ENCODE measurements at places on chromosomes 5 and 9. TPM values are rescaled to one million over a fixed set of nuclear protein-coding genes. Genes with fewer than 3 reads are reported as not detected.

GRCh38 chr9:16794871-16795639 lies 75.4 kb downstream of the BNC2 start:
- no peak for DNase-seq

GRCh38 chr5:33833237-33833575 lies 58.6 kb downstream of the ADAMTS12 start:
- no peak for DNase-seq

DNA sequence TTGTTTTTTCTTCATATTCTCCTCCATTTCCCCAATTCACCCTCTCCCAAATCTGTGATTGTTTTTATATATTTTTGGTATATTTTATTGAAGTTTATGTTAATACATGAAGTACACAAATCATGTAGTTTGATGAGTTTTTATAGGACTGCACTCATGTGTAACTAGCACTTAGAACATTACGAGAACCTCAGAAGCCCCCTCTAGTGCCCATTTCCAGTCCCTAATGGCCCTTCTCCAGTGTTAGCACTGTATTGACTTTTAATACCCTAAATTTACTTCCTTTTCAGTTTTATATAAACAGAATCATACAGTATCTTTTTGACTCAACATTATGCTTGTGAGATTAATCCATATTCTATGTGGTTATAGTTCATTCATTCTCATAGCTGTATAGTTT lies 18.5 kb upstream of the FKTN start:
- no peak for DNase-seq

DNA sequence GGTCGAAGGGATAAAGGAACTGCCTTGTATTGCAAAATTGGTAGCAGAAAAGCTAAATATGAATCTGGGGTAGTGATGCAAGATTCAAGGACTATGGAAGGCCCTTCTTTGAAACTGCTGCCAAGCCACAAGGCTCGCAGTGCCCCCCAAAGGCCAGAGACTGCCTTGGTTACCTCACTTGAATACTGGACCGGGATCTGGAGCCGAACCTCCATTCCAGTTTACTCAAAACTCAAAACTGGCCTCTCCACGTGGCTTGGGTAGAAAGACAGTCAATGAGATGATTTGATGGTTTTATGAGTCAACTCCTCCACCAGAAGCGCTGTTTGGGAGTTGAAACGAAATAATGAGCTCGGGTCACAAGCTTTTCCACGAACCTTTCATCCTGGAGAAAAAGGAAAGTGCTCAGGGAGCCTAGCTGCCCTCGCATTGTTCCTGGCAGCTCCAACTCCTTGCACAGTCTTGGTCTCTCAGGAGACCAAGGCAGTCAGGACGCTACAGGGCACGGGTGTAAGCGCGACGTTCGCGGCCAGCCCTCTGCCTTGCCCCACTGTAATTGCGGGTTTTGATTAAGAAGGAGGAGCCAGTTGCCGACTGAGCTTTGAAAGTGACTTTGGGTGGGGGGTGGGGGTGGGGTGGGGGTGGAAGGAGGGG lies 2.8 kb downstream of the ST8SIA4 start:
- peak; percentile 30 for DNase-seq

DNA sequence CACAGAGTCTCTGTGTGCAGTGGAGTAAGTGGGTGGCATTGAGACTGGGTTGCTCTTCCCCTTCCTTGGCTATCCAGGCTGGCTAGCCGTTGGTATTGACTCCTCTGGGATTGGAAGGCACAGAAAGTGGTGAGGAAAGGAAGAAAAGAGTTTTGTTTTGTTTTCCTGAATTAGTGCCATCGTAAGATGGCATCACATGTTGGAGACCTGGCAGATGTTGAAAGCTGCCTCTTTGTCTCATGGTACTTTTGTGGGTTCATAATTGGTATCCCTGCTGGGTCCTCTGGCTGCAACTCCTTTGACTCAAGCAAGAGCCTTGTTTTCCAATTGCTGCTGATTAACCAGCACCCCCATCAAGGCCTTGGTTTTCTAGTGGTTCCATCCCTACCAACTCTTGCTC lies 293.8 kb downstream of the PDE4D start:
- DNase-seq, result no peak

DNA sequence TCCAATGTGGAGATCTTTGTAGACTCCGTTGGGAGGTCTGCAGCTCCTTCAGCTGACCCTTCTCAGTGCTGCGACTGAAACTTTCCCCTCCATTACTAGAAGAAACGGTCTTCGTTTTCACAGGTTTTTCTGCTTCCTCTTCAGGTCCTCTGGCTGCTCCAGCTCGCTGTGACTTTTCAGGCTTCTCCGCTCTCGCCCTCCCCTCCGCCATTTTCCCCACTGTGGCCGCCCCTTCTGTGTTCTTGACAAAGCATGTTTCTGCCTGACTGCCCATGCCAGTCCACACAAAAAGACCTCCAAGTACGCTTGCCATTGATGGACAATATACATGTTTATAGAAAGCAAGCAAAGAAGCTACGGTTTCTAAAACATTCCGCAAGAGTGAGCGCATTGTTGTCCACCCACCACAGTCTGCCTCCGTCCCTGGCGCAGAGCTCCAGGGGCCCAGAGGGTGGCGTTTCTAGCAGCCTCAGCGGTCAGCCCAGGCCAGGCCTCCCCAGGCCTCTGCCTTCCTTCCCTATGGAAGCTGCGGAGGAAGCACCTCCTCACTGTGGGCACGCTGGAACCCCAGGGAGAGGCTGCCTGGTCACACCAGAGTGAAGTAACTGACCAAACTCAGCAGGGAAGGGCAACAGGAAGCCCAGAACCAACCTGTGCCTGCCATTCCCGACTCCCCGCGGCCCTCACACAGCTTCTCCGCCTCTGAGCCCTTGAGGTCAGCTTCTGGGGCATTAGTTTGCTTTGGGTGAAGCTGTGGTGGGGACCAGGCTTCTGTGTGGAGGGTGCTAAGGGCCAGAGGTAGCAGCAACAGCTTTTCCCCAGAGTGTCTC lies 19.9 kb upstream of the S1PR3 start:
- no peak for DNase-seq

- DNase-seq, result no peak
Observed at GRCh38 chr5:7434914-7435313, 39.0 kb downstream of the ADCY2 start.

DNA sequence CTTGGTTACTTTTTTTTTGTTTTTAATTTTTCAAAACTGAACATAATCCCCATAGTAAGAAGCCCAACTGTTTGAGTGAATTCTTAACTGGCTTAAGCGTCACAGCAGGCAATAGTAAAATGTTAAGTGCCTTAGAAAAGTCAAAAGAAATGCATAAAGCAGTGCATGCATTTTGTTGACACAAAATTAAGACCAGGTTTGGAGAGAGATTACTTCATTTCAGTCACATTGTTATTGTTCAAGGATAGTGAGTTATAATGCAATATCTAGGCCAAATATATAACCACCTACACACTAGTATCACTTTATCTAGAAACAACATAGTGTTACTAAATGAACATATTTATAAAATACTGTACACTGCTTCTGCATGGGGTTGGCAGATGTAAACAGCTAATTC lies 116.9 kb upstream of the KLF9 start:
- no peak for DNase-seq

DNA sequence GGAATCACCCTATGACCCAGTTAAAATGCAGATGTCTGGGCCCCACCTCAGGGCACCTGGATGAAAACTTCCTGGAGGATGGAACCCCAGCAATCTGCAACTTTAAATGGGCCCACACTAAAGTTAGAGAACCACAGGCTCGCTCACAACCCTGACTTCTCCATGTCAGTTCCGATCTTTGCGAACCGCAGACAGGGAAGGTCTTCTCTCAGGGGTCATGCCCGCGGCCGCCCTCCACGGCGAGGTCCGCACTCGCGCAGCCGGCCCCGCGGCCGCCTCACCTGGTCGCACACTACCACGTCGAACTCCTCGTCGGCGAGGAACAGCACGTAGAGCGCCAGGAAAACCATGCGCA lies 499 bp downstream of the ALG2 start:
- no peak for DNase-seq

DNA sequence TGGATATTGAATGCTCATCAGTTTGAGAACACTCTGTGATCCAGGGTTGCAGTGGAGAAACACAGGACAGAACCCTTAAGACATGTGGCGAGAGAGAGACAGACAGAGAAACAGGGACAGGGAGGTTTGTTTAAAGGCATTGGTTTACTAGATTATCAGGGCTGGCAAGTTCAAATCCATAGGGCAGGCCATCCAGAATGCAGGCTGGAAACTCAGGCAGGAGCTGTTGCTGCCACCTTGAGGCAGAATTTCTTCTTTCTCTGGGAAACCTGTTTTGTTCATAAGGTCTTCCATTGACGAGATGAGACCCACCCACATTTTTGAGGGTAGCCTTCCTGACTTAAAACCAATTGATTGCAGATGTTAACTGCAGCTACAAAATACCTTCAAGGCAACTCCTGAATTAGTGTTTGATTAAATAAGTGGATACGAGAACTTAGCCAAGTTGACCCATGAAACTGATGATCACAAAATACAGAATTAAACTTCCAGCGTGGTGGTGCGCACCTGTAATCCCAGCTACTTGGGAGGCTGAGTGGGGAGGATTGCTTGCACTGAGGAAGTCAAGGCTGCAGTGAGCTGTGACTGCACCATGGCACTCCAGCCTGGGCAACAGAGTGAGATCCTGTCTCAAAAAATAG lies 55.9 kb downstream of the NSUN2 start:
- DNase-seq, result peak; percentile 37

GRCh38 chr5:66565878-66566277 lies 30.3 kb upstream of the MAST4 start:
- no peak for DNase-seq

- DNase-seq, result no peak
Observed at GRCh38 chr9:34579104-34579807, 10.3 kb downstream of the CNTFR start.

GRCh38 chr5:177548495-177548894 lies 5.9 kb downstream of the FAM193B start:
- no peak for DNase-seq

DNA sequence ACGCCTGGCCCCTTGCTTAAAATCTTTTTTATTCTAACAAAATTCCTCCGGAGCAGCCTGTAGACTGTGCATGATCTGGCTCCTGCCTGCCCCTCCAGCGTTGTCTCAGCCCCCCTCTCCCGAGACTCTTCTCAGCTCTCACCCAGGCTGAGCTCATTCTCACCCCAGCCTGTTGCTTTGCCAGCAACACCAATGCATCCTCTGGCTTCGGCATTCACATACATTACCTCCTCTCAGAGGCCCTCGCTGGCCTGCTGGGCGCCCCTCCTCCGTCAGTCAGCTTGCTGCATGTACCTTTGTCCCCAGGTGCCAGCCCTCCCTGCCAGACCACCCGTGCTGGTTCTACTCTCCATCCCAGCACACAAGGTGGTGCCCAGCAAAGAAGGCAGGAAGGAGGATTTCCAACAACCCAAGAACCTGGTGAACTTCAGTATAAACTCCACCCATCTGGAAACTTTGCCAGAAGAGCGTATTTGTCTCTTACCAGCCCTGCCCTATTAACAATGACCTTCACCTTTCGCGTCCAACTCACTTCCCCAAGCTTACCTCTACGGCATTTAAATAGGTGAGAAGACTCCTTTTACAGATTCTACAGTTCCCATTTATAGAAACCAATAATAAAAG lies 35.0 kb downstream of the MYO10 start:
- DNase-seq, result no peak

DNA sequence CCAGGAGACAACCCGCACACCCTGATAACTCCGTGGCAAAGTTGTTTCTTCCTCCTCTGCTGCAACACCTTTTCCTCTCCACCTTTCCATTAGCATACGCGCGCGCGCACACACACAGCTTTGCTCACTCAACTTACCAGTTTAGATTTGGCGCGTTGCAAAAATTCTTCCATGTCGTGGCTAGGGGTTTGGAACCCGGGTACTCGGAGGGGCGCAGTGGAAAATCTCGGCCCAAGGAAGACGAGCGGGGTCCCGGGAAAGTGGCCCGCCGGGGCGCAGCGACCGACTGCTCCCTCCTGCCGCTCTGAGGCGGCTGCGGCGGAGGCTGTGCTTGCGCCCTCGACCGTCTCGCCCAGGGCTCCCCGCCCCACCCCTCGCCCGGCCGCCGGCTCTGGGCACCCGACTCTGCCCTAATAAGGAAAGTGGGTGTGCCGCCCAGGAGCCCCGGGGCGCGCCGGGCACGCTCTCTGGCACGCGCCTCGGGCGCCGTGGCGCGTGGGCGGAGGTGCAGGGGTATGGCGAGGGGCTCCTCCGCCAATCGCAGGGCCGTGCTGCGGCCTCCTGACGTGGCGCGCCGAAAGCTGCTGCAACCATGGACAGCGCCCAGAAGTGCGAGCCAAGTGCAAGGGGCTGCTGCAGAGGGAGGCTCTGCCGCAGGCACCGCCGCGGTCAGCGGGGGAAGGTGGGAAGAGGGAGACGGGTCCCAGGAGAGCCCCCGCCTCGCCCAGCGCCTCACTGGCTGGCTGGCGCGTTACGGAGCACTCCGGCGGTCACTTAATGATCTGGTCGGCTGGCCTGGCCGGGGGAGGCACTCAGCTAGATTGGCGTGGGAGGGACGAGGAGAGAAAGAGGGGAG lies at the start of gene PRUNE2:
PRUNE2 (minus strand) TSS at position 324 of the 856 bp plus-strand sequence; CDS start at position 173, 151 bp downstream.
- DNase-seq, result peak; percentile 65

DNA sequence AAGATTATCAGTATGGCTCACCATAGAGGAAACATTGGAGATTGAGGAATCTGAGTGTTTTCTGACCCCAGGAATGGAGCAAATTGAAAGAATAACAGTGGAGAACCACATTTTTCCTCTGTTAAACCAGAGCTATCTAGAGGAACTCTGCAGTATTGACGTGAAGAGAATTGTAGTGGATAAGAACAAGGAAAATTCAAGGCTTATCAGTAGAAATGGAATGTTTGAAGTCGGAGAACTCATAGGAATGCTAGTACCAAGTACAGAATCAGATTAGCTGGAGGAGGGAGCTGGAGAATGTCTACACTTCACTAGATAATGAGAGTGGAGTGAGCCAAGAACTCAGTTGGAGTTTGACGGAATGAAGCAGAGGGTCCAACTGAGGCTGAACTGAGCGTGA lies 50.3 kb downstream of the SNCAIP start:
- no peak for DNase-seq

DNA sequence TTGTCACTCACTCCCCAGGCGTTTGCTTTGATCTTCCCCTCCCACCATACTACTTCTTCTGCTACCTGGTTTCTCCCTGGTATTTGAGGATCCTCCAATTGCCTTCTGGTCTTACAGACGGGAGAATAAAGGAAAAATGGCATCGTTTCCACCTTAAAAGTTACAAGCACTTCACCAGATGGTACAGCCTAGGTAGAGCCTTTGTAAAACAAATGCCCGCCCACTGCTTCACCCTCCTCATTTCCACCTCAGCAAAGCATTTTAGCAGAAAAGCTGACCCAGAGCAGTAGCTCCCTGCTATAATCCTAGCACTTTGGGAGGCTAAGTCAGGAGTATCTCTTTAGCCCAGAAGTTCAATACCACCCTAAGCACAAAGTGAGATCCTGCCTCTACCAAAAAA lies 5.1 kb upstream of the ANXA2R start:
- DNase-seq, result no peak

TLX3 gene
- total RNA-seq, result not detected

TAF11L13 gene
- not detected for total RNA-seq

SPATA31C2 gene
- not detected for total RNA-seq

TAL2 gene
- not detected for total RNA-seq

GLRA1 gene
- total RNA-seq, result not detected

FBN2 gene
- total RNA-seq, result 29.8 TPM
